Suppressor macrophage (primary cell): ENCODE measurements at places on chromosomes 12 and 14.

GRCh38 chr12:101855364-101855884 lies 22.0 kb upstream of the DRAM1 start:
- peak; percentile 18 for DNase-seq

DNA sequence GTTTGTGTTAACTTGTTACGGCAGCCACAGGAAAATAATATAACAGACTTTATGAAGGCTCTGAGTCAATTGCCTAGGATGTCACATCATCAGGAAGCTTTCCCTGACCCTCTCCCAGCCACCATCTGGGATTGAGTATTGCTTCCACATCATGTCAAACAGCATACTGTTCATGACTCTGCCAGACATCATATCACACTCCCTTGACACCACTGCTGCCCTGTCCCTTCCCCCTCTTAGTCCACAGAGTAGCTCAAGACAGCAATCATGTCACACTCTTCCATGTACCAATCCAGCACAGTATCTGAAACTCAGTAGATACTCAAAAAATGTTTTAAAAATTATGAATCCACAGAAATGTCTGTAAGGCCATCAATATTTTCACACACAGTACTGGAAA lies 168.0 kb downstream of the PIK3C2G start:
- DNase-seq: no peak

- no peak for DNase-seq
These were observed 1104.7 kb downstream of the BCL11B start for GRCh38 chr14:98167275-98167674.

- no peak for DNase-seq
These were observed 17.5 kb upstream of the ERGIC2 start for GRCh38 chr12:29398495-29398894.

GRCh38 chr12:96236221-96236822 lies 42.1 kb downstream of the ELK3 start:
- no peak for DNase-seq

- no peak for DNase-seq
These were observed 70.1 kb upstream of the VRK1 start for GRCh38 chr14:96727073-96727472.

DNA sequence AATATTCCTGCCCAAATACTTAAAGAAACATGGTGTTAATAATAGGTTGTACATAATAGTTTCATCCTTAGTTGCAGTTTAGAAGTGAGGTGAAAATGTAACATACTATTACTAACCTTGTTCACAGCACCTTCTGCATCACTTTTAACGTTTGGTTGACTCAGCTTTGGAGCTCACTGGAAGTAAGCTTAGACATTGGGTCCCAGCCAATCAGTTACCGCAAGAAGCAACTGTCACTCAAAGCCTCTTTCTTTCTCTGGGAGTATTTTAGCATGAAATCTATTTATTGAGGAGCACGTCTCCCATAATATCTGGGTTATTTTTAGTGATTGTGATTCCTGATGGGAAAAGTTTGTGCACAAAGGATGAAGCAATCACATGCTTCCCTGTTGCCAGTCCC lies 472.6 kb downstream of the SNAPC1 start:
- no peak for DNase-seq

DNA sequence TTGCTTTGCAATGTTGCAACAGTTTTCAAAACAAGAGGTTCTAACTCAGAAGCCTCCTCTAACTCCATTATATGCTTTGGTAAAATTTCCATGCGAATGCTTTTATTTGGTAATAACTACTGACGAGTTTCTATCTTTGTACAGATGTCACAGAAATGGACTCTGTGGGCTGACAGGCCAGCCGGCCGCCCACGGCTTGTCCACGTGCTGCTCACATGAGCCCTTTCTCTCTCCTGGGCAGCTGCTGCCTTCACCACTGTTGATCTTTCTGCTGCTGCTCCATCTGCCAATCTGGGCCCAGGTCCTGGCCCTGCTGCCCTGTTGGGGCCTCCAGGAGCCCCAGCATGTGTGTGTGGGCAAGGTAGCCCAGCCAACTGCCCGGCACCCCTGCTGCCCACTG lies 168.2 kb upstream of the TMEM132C start:
- no peak for DNase-seq

GRCh38 chr14:89185919-89186855 lies 230.8 kb downstream of the FOXN3 start:
- DNase-seq: no peak

DNA sequence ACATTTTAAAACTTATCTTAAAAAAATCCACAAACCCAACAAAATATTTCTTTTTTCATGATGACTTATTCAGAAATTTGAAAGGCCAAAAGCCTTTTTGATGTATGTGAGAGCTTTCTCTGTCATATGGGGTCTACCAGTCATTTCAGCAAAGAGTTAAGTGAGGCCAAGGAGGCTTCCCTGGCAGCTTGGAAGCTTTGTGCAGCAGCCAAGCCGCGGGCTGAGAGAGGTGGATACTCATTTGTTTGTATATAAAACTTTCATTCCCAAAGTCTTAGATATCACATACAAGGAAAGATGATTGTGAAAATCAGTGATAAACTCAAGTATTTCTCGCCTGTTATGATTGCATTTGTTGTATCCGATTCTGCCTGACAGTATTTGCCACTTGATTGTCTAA lies 48.5 kb upstream of the RNU6-8 start:
- no peak for DNase-seq

GRCh38 chr12:44497044-44497443 lies 379.1 kb downstream of the NELL2 start:
- DNase-seq: no peak

- DNase-seq: peak; percentile 61
These were observed 23.9 kb downstream of the SLC7A8 start for GRCh38 chr14:23159532-23159931.

DNA sequence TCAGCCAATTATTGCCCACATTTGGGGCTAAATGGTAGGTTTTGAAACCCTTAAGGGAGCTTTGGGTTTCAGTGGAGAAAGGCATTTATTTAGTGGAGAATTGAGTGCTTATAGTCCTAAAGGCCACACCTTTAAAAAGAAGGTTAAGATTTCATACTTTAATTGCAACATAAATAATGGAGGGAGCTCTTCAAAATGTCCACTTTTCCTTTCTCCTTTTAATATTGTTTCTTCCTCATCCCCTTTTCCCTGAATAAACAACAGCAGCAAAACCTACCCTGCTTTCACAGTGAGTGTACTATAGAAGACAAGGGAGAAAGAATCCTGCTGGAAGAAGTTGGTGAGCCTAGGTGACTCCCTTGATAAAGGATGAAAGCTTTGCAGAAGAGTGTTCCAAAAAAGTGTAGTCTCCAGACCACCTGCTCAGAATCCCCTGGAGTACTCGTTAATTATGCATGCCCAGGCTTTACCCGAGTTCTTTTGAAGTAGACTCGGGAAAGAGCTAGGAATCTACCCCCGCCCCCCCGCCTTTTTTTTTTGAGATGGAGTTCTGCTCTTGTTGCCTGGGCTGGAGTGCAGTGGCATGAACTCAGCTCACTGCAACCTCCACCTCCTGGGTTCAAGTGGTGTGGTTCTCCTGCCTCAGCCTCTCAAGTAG lies 11.5 kb upstream of the EID3 start:
- DNase-seq: no peak

DNA sequence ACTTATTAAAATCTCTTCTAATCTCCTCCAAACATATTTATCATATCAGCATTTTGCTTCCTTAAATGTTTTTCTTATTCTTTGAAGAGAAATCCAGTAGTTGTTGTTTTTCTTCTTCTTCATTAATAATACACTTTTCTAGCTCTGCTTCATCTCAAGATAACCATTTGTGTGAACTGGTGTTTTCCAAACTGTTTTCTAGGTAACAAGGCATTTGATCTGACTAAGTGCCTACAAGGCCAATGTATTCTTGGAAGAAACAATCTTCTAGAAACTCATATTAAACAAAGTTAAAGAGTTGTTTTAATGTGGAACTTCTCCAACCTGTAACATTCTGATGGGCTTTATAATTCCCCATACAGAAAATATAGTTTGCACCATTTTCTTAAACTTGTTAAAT lies 30.8 kb upstream of the IFNG start:
- DNase-seq: no peak

- no peak for DNase-seq
These were observed 27.2 kb downstream of the NOC4L start for GRCh38 chr12:132171293-132171967.

DNA sequence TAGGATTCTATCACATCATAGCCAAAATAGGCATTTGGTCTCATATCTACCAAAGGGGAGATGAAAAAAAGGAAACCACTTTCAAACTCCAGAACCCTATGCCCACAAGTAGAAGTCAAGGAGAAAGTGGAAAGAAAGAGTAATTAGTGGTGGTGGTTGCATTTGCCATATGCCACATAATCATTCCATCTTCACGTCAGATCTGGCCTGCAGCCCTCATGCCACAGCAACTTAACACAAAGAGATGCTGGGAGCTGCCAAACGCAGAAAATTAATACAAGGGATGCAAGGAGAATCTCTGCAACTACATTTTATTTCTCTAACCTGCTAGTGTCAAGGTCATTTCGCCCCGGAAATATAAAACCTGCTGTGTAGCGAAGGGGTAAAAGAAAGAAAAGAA lies 148.6 kb upstream of the FOXN3 start:
- no peak for DNase-seq

DNA sequence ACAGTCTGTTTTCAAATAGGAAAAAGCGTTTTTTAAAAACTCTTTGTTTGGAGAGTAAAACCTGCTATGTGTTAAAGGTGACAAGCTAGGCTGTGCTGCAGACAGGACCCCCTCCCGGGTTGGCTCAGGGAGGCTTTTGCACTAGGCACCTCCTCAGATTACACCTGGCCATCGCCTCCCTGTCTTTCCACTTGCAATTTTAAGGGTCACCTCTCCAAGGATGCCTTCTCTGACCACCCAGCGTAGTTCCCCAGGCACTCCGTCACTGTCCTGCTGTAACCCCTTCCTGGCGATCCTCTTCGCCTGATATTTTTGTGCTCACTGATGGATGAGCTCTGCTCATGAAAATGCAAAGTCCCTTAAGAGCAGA lies 80.7 kb downstream of the NTF3 start:
- no peak for DNase-seq

GRCh38 chr12:113641426-113642030 lies 169.9 kb upstream of the LHX5 start:
- no peak for DNase-seq

DNA sequence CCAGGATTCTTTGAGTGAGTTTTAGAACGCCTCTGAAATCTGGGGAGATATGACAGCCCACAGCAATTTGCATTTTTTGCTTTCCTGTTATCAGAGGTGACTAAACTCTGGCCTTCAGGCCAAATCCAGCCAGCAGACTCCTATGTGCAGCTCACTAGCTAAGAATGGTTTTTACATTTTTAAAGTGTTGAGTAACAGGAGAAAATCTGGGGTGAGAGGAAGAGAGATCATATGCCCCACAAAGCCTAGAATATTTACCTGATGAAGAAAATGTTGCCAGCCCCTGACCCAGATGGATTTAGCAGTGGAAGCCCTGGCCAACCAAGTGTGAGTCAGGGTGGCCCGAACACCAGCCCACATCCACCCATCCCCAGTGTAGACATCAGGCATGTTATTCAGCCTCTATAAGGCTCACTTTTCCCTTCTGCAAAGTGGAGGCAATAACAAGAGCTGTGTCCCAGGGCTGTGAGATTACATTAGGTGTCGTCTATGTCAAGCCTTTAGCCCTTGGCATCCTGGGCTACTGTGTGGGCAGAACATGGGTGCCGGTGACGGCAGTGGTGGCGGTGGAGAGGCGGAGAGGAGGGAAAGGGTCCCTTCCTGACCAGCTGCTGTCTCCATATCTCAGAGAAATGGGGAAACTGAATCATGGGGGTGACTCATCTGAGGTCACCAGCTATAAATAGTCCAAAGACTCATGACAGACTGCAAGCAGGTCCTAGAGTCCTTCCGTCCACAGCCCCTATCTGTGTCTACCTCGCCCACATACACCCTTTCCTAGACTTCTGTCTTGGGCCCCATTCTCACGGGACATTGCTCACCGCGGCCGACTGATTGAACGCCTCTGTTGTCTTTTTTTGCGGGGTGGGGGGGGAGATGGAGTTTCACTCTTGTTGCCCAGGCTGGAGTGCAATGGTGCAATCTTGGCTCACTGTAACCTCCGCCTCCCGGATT lies 32.6 kb upstream of the CD9 start:
- peak; percentile 100 for DNase-seq

DNA sequence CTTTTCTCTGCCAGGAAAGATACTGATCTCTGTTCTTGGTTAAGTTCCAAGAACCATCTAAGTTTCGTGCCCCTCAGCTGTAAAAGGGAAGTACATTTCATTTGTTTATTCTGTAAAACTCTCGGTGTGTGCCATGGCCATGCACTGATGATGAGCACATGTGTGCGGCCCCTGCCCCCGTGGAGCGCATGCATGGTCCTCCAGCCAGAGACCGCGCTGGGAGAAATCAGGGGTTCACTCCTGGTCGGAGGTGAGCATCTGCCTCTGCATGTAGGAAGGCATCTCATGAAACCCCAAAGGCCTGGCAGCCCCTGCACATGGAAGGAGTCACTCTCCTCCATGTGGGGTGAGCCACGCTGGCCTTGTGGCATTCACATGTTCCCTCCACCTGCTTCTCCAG lies 102.5 kb upstream of the RTL1 start:
- DNase-seq: peak; percentile 8

- no peak for DNase-seq
These were observed 771.7 kb downstream of the NOVA1 start for GRCh38 chr14:25826105-25826504.

- DNase-seq: no peak
These were observed 905 bp upstream of the CIPC start for GRCh38 chr14:77097006-77097699.

DNA sequence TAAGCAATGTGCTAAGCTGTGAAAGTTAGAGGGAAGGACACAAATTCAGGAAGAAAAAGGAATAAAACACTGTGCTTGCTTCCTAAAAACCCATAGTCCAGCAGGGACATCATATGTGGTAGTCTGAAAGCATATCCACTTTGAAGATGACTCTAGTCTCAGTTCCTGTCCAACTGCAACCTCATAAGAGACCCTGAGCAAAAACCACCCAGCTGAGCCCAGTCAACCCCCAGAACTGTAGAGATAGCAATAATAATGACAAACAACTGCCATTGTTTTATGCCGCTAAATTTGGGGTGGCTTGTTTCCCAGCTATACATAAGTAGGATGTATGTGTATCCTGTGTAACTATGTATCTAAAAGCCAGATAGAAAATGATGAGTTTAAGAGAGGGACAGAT lies 3.9 kb upstream of the SERPINA4 start:
- DNase-seq: no peak

DNA sequence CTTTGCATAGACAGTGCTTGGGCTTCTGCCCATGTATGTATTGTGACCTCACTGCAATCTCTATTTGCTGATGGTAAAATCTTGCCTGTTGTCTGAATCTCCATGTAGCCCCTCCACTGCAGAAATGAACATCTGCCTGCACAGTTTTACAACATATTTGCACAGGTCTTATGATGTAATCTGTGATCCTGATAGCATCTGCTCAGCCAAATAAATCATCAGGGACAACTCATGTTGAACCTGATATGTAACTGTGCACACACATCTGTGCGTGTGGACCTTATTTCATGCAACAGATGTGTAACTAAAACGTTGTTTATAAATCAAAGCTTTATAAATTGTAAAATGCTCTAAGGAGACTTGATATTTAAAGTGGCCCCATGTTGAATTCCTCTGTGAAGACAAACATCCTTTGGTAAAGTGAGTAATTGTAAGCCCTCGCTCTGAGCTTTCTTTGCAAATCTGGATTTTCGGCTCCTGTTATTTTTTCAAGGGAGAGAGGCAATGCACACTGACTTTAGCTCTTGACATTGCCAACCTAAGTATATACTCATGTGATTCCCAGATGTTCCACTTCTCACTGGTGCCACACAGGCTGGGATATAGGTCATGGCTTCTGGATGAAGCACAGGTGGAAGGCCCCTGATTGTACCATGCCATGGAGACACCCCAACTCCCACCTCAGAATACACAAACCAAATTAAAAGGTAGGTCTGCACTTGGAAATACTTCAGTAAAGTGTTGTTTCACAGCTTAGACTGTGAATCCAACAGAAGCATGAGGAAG lies 371.3 kb downstream of the GRIN2B start:
- no peak for DNase-seq
